ENCODE measurements at places on chromosomes 7 and 10.

GRCh38 chr7:128409596-128410450 lies at the start of gene IMPDH1:
TSS of gene IMPDH1 (minus strand) at chr7:128409982. CDS start at chr7:128409901, 81 bp downstream.
- peak; percentile 90 for DNase-seq

GRCh38 chr10:28279878-28280277 lies 23.0 kb downstream of the MPP7 start:
- no peak for DNase-seq

GRCh38 chr10:132748545-132749370 lies 37.2 kb downstream of the NKX6-2 start:
- no peak for DNase-seq

GRCh38 chr10:59373071-59373470 lies 10.7 kb upstream of the FAM13C start:
- DNase-seq, result peak; percentile 52

- peak; percentile 17 for DNase-seq
Measured at GRCh38 chr10:77603534-77603927, 34.1 kb downstream of the KCNMA1 start.

- no peak for DNase-seq
Measured at GRCh38 chr10:66924674-66925345, 1.0 kb upstream of the LRRTM3 start.

DNA sequence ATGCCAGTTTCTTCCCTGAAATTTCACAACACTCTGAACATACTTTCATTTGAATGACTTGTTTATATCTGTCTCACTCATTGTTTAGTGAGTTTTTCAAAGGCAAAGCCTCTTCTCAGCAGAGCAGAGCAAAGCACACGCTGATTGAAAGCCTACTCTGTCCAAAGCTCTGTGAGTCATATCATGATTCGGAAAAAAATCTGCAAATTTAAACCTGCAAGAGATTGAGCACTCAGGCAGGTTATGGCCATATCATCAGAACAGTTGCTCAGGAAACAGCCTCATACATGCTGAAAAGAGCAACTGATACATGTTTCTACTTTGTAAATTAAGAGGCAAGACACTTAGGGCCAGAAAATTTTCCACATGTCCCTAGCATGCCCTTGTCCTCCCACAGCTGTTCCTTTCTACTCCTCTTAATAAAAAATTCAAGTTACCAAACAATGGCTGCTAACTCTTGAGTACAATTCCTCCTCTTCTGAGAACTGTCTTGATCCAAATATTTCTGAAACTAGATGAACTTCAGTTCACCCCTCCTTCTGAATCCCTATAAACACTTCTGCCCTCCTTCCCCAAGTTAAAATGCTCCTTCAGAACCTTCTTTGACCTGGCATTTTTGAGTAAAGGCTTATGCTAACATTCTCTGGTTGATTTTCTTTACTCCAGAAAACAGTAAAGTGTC lies 140.6 kb upstream of the HPS1 start:
- DNase-seq, result no peak

DNA sequence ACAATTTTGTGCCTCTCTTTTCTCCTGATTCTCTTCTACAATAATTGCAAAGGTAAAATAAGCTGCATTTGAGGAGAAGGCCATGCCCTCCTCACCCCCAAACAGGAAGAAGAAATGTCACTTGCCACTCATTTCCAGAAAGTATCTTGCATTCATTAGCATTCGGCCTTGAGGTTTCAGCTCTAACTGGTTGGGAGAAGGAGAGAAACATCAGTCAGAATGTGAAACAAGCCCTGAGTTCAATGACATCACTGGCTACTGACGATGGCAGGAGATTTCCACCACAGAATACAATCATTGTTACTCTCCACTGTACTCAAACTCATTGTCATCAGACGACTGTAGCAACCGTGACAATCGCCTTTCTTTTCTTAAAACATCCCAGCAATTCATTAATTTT lies 72.8 kb downstream of the PRKCQ start:
- DNase-seq, result no peak

DNA sequence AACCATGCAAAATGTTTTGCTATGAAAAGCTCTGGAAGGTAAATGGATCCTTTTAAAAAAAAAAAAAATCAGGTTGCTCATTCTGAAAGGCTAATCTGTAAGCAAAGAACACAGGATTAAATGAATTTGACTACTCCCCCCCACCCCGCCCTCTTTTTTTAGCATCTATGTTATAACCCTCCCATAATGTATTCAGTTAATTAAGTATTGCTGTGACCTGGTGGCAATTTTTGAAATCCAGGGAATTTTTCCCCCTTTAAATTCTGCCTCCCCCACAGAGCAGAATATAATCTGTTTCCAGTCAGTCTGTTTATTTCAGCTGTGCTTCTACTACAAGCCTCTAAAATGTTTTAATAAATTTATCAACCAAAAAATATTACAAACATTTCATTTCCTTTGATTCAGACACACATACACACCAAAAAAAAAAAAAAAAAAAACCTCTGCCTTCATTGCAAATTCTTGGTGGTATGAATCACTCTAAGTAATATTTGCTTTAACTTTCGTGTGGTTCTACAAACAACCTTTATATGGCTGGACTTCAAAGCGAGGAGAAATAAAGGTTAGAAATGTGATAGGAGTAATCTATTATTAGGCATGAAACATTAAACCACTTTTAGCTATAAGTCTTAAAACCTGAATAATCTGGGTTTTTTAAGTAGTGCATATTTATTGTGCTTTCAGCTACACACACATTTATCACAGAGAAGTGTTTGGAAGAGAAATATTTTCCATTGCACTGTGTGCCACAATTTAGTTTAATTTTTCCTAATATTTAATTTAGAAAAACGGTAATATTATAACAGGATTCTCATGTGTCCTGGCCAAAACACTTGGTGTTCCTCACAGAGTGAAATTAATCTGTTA lies 64.4 kb upstream of the ARID5B start:
- DNase-seq, result peak; percentile 85

DNA sequence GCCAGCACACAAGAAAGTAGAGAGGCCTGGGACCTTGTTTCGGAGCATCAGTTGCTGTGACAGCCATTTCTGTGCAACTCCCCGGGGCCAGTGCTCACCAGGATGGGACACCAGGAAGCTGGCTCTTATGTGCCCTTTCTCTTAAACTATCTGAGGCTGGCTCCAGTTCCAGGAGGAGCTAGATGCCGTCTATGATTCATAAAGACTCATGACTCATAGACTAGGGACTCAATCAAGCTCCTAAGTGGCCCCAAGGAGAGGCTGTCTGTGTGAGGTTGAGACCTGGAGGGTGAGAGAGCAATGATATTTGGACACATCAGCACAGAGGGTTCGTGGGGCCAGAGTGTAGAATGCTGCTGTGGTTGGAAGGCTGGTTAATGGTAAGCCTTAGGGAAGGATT lies 580.1 kb downstream of the CCSER2 start:
- no peak for DNase-seq

- no peak for DNase-seq
Measured at GRCh38 chr7:47185839-47186238, 396.1 kb downstream of the TNS3 start.

GRCh38 chr7:111029574-111030251 lies 61.2 kb upstream of the LRRN3 start:
- DNase-seq, result peak; percentile 67

DNA sequence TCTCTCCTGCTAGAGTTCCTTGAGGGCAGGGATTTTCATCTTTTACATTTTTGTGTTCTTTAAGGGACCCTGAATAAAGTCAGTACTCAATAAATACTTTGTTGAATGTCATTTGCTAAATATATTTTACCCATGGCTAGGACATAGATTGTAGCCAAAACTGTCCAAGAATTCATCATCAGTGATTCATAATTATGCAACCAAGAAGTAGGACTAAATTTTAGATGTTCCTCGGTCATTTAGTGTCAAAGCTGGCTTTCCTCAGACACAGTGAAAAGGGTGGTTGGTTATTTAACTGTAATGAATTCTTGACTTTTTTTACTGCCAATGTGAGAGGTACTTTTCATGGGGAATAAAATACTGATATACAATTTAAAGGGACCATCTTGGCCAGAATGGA lies 3.3 kb downstream of the NUDT13 start:
- DNase-seq, result peak; percentile 17

- DNase-seq, result no peak
Measured at GRCh38 chr10:47287365-47287802, 12.6 kb upstream of the GDF10 start.

DNA sequence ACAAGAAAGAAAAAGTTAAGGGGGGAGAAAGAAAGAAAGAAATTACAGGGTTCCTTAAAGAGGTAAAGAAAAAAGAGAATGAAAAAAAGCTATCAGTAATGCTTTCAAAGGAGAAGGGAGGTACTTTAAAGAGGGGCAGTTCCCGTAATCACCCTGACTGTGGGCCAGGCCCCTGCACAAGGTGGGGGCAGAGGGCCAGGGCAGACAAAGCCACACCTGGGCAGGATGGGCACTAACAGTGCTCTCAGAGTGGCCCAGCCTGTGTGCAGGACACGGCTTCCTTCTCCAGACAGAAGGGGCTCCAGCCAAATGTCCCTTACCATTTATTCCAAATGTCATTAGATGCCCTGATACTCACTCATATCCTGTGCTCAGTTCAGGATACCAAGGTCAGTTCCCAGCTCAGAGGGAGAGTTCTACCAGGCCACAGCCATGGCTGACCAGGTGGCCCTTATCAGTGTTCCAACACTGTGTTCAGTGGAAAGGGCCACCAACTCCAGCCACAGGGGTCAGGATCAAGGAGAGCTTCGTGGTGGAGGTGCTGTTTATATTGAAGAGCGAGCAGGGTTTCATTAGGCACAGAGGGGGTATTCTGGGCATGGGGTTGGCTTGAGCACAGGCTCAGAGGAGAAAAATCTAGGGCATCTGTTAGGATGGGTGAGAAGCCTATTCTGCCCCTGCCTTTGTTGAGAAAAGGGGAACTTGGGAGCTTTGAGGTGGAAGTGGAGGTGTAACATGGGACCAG lies 29.9 kb downstream of the DPCD start:
- no peak for DNase-seq

GRCh38 chr10:20041931-20042330 lies 225.7 kb downstream of the PLXDC2 start:
- no peak for DNase-seq

DNA sequence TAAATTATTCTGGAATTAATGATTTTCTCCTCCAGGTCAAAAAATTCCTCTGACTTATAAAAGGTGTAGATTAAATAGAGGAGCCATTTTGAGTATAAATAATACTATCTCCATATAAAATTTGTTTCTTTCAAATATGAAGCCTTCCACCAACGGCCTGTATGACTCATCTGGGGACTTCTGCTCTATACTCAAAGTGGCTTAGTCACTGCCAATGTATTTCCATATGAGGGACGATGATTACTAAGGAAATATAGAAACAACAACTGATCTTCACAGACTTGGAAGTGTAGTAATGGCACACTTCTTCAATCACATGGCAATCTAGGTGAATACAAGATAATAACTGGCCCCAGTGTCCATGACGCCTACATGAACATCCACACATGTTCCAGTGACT lies 335.6 kb upstream of the HGF start:
- peak; percentile 70 for DNase-seq

GRCh38 chr10:78445308-78445707 lies 411.6 kb downstream of the RPS24 start:
- DNase-seq, result no peak

- peak; percentile 55 for DNase-seq
Measured at GRCh38 chr7:134686786-134687185, 40.1 kb downstream of the BPGM start.

DNA sequence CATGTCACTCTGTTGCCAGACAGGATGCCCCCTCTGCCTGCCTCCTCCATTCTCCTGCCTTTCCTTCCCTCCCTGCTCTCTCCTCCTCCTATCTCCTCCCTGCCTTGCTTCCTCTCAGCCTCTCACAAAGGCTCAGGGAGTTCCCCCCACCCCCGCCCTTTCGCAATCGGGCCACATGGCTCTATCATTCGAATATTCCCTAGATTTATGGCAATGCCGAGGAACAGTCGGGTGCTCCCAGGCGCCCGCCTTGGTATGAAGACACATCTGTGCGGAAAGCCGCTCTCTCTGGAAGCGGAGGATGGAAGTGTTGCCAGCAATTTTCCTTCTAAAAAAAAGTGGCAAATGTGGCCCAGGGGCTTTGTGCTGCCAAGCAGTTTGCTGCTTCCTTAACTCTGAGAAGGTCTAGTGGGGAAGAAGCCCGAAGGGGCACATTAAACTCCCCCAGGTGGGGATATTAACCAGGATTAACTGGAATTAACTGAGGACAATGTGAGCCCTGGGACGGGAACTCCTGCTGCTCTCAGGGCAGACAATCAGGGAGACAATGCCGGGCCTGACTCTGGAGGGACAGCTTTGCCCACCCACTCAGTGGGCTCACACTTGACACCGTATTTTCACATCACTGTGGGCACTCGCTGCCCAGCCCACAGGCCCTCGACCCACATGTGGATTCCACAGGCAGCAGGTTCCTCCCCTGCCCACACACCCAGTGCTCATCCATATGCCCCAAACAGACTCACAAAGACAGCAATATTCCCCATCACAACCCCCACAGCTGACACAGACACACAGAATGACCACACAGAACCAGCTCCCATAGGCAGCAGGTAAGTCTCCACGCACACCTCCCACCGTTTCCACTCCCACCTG lies 88.4 kb upstream of the SMNDC1 start:
- DNase-seq, result peak; percentile 83

DNA sequence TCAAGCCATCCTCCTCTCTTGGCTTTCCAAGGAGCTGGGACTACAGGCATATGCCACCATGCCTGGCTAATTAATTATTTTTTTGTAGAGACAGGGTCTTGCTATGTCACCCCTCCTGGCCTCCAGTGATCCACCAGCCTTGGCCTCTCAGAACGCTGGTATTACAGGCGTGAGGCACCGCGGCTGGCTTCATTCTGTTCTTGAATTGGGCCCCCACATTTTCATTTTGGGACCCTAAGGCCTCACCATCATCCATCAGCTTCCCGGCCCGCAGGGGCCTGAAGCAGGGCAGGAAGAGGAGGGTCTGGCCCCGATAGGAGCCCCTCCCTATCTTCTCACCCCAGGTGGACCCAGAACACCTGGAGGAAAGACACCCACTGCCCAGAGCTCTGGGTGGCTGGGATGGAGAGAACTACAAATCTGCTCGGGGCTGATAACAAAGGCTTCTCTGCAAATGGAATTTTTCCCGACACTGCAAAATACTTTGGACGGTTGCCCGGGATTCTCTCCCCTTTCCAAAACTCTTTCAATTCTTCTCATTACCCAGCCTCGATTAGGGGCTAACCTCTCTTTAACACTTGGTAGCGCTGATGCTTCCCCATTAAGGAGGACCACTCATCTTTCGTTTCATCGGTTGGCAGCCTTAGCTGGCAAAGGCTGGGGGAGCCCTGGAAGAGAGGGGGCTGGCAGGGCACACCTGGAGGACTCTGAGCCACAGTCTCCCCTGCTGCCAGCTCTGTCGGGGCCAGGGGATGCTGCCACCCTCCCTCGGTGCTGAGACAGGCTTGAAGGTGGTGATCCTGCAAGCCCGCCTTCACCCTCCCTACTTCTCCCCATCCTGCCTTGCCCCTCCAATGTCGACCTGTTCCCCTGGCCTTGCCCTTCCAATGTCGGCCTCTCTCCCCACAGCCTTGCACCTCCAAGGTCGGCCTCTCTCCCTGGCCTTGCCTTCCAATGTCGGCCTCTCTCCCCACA lies 81.0 kb upstream of the GNA12 start:
- no peak for DNase-seq

GRCh38 chr7:81903115-81903514 lies 133.3 kb upstream of the HGF start:
- peak; percentile 28 for DNase-seq

- peak; percentile 52 for DNase-seq
Measured at GRCh38 chr7:156752367-156753228, 112.0 kb downstream of the RNF32 start.

- DNase-seq, result no peak
Measured at GRCh38 chr10:118990326-118990725, 39.2 kb upstream of the NANOS1 start.

- no peak for DNase-seq
Measured at GRCh38 chr7:84145892-84146291, 48.7 kb downstream of the SEMA3A start.

Data from fibroblast of upper back skin (primary cell).